B cell (primary cell): ENCODE measurements at places on chromosomes 6 and 20. TPM values are rescaled to one million over a fixed set of nuclear protein-coding genes. Genes with fewer than 3 reads are reported as not detected.

GRCh38 chr20:45783656-45784294 lies 7.9 kb downstream of the WFDC3 start:
- peaks cover 10% of the 10 kb centered on the region for H3K4me1 ChIP-seq
- no peaks in the 10 kb centered on the region for H3K36me3 ChIP-seq
- no peak overlapping the region for H3K27ac ChIP-seq
- no peaks in the 10 kb centered on the region for H3K27me3 ChIP-seq

The OXT gene
- total RNA-seq, result 1.4 and 1.7 TPM in 2 replicates

The POU5F1 gene
- total RNA-seq, result 0.76 and 0.83 TPM in 2 replicates

DNA sequence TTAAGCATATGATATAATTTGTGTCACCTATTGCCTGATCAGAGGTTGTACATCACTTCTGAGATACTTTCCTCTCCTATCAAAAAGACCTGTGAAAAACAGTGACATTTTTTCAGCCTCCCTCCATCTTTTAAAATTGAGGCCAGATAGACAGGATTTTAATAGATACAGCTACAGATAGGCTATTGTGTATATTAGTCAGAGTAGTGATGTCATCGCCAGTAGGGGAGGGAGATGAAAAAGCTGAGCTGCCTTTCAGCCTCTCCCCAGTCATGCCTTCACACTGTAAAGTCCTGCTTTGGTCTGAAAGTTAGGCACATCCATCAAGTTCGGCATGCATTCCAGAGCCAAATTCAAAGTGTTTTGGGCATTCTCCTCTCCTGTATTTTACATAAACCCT lies 7.9 kb upstream of the PABPC1L start:
- H3K4me1 ChIP-seq, result peaks cover 21% of the 10 kb centered on the region
- DNase-seq, result no peak
- H3K27ac ChIP-seq, result no peak overlapping the region
- H3K36me3 ChIP-seq, result peaks cover 69% of the 10 kb centered on the region
- no peaks in the 10 kb centered on the region for H3K27me3 ChIP-seq

DNA sequence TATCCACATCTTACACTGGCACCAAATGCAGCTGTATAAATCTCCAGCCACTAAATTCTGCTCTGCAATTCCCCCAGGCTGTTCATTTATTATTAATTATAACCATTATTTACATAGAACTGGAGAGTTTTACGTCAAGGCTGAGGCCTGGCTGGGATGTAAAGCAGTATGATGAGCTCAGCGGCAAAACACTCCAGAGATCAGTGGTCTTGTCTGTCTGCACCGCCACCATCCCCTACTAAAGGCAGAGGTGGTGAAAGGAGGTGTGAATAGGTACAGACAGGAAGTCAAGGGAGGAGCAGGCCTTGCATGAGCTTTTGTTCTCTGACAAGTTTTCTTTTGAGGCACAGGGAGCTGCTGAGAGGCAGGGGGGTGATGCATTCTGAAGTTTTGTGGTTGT lies 159.9 kb upstream of the PCSK2 start:
- no peak overlapping the region for H3K27ac ChIP-seq
- H3K4me1 ChIP-seq, result no peaks in the 10 kb centered on the region
- H3K4me3 ChIP-seq, result no peak overlapping the region
- no peaks in the 10 kb centered on the region for H3K36me3 ChIP-seq

GRCh38 chr6:18360188-18360587 lies 27.0 kb upstream of the RNF144B start:
- no peak for DNase-seq
- no peak overlapping the region for H3K4me3 ChIP-seq
- H3K4me1 ChIP-seq, result peaks cover 24% of the 10 kb centered on the region

GRCh38 chr6:151254451-151255081 lies 14.8 kb downstream of the AKAP12 start:
- H3K27me3 ChIP-seq, result no peaks in the 10 kb centered on the region
- no peak for DNase-seq
- no peaks in the 10 kb centered on the region for H3K36me3 ChIP-seq
- no peaks in the 10 kb centered on the region for H3K4me1 ChIP-seq

- peak overlapping the region; percentile 82 for H3K4me3 ChIP-seq
- no peaks in the 10 kb centered on the region for H3K27me3 ChIP-seq
- H3K27ac ChIP-seq, result no peak overlapping the region
- H3K4me1 ChIP-seq, result peaks cover 6% of the 10 kb centered on the region
These were observed 541 bp downstream of the SNX21 start for GRCh38 chr20:45833883-45834796.

DNA sequence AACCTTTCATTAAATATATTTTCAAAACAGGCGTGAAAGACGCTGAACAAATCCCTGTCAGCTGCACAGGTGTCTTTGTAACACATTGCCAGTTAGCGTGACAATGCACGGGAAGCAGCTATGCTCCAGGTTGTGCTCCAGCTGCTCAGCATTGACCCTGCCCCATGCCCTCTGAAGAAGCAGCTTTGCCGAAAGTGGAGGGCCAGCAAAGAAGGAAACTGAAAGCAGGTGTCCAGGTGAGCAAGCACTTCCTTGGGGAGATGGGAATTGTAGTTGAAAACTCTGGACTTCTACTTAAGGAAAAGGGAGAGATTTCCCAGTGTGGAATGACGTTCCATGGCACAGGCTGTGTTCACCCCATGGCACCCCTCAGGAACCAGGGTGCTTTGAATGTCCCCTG lies 125.7 kb downstream of the TTLL2 start:
- no peak overlapping the region for H3K27ac ChIP-seq
- H3K36me3 ChIP-seq, result no peaks in the 10 kb centered on the region
- H3K4me3 ChIP-seq, result no peak overlapping the region
- H3K4me1 ChIP-seq, result no peaks in the 10 kb centered on the region
- no peaks in the 10 kb centered on the region for H3K27me3 ChIP-seq

The RIPOR3 gene
- total RNA-seq, result 0.27 TPM in 1 of 2 replicates, not detected in the other
